LHCN-M2 (cell line): ENCODE measurements at places on chromosomes 2 and 18.

- no peak for DNase-seq
Measured at GRCh38 chr2:158138255-158138654, 36.6 kb downstream of the UPP2 start.

GRCh38 chr2:11677136-11678055, 7.4 kb upstream of the NTSR2 start:
- DNase-seq = no peak

GRCh38 chr2:60552851-60553494, 481 bp downstream of the BCL11A start:
- no peak for DNase-seq

DNA sequence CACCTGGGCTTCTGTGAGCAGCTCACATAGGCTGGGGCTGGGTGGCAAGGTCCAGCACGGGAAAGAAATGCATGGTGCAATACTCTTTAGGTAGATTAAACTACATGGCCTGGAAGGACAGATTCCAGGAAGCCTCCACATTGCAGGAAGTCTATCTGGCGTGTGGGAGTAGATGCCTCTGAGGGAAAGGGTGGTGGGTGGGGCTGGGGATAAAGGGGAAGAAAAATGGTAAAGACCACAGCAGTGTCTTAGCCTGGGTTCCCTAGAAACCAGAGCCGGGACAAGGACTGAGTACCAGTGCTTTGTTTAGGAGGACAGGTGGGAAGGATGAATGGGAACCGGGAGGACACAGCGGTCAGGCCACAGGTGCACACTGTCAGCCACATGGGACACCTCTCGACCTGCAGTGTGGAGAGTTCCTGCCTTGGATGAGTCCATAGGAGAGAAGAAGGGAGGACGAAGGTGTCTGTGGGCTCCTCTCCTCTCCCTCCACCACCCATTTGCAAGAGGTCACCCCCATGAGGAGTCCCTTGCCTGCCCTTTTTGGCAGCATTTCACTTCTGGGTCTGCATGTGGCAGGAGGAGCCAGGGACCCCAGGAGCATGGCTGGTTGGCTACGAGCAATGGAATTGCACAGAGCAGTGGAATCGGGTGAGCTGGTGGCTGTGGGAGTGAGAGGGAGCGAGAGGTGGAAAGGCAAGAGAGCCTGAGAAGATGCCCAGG, 91.5 kb upstream of the HS6ST1 start:
- no peak for DNase-seq

DNA sequence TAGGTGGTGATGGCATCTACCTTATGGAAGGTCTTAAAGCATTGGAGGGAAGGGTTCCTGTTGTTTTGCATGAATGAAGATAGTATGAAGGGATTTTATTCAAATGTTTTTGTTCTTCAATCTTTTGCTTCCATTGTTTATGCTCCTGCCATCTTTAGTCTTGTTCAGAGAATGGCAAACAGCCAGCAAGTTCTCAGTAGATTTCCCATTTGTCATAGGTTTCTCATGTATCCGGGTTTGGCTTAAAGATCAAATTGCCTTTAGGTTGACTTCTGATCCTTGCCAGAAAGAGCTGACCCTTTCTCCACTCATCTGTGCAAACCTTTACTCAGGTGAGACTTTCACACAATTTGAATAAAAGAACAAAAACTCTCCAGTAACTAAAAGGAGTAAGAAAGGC, 44.2 kb upstream of the STAT4 start:
- no peak for DNase-seq

GRCh38 chr2:181123798-181124231, 143.4 kb downstream of the UBE2E3 start:
- no peak for DNase-seq

- DNase-seq = no peak
Measured at GRCh38 chr2:181588546-181588945, 68.4 kb downstream of the CERKL start.

- DNase-seq = peak; percentile 62
Measured at GRCh38 chr2:12304564-12305171, 412.1 kb upstream of the TRIB2 start.

DNA sequence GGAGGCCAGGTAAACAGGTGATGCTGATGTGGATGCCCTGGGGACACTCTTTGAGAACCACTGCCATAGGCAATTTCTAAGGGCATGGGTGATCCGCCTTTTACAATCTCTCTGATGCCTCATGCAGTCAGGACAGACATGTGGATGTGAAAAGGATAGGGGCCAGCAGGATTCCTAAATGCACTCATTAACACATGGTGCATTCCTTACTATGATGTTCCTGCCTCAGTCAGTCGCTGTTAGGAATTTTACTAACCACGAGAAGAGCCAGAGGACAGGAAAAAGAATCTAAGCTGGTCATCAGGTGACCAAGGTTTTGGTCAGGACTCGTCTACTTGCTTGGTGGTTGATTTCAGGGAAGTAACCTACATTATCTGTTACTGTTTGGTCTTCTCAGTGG, 191.0 kb downstream of the ARL4C start:
- DNase-seq = peak; percentile 47

- DNase-seq = no peak
Measured at GRCh38 chr2:158125756-158126498, 24.3 kb downstream of the UPP2 start.

DNA sequence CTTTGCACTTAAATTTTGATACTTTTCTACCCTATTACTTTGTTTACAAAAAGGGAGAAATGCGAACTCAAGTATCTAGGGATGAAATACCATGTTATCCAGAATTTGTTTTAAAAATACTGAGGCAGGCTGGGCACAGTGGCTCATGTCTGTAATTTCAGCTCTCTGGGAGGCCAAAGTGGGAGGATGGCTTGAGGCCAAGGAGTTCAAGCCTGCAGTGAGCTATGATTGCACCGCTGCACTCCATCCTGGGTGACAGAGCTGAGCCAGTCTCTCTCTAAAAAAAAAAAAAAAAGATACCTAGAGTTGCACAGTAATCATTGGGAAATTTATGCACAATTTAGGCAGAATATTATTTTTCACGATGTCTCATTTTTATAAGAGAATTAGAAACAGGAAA, 12.4 kb upstream of the VAPA start:
- no peak for DNase-seq

DNA sequence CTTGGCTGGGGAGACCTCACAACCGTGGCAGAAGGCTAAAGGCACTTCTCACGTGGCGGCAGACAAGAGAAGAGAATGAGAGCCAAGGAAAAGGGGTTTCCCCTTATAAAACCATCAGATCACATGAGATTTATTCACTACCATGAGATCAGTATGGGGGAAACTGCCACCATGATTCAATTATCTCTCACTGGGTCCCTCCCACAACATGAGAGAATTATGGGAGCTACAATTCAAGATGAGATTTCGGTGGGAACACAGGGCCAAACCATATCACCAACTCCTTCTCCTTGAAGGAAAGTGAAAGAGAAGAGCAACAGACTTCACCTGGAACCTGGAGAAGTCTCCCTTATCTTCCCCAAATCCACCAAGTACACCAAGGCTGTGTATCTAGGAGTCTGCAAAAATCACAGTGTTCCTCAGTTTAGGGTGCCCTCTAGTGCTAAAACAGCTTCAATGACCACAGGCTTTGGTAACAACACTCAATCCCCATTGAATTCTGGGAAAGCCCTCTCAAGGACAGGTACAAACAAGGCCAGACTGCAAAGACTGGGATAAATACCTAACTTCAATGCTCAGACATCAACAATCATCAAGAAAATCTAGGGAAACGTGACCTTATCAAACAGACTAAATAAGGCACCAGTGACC, 148.8 kb upstream of the SRD5A2 start:
- DNase-seq = peak; percentile 26

DNA sequence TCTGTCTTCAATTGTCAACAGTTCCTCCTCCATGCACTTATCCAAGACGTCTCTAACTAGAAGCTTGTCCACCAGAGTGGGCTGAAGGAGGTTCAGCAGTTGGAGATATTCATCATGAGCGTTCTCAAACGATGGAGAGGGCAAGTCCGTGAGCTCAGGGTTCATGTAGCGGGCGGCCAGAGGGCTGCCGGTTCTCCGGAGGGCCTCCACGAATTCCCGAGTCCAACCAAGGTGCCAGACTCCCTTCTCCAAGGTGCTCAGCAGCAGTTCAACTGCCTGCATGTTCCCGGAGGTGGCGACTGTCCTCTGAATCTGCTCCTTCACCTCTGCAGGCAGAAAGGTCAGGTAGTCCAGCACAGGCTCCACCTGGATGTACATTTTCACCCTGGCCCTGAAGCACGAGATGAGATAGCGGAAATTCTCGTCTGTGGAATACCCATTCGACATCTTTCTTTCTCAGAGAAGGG, 590 bp downstream of the IFIH1 start:
- peak; percentile 27 for DNase-seq

DNA sequence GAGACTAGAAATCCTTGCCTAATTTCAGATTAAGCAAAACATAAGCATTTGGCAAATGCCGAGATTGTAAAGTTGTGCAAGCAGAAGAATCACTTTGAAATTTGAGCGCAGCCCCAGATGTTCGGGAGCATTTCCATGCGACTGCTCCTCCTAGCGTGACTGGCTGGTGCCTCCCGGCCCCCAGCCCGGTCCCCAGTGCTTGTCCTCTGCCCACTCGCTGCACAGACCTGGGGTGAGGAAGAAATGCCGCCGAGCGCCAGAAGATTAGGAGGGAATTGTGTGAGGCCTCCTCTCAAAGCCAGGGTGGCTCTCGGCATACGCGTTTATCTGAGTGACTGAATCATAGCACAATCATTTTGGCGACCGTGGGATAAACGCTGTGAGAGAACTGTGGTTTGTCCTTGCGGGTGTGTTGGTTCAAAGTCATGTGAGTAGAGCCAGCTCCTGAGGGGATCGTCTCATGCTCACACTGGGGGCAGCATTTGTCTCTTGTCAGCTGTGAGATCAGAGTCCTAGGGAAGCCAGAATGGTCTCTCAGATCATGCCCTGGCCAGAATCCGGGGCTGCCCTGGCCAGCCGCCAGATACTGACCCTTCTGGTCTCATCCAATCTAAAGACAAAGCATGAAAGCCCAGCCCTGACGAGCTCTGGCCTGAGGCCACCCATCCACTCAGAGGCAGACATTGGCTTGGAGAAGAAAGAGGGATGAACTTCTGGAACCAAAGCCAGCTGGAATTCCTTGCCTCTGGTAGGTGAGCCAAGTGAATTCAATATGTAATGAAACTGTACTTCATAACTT, 189.3 kb downstream of the SH3RF3 start:
- peak; percentile 90 for DNase-seq

DNA sequence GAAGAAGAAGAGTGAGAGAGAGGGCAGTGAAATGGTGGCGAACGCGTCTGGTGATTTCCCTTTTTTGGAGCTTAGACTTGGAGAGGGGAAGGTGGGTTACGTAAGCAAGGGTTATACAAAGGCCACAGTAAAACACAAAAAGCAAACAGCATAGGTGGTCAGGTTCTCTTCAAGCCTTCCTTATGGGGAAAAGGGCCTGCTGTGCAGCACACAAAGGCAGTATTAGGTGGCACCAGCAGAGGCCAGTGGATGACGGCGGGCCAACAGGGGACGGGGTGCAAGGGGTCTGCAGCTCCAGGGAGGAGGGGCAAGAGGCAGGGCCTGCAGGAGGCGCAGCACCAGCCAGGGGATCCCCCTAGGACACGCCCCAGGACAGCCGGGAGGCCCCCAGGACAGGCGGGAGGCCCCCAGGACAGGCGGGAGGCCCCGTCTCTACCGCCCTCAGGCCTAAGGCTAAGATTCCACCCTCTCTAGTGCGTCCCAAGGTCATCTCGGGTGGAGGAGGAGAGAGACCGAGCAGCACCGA, 32.6 kb upstream of the NPC1 start:
- no peak for DNase-seq

DNA sequence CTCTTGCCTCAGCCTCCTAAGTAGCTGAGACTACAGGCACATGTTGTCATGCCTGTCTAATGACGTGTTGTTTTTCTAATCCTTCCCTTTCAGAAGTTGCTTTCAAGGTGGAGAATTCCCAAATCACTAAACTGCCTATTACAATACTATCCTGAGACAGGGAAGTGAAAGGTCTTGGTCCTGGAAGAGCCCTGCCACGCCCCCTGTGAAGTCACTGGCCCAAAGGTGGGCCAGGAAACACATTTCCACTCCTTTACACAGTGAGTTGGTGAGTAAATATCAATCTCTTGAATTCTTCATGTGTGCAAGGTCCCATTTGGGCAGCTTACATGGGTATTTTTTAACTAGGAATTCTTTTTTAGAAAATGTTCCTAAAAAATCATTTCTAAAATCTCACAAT, 150.1 kb downstream of the THADA start:
- no peak for DNase-seq

DNA sequence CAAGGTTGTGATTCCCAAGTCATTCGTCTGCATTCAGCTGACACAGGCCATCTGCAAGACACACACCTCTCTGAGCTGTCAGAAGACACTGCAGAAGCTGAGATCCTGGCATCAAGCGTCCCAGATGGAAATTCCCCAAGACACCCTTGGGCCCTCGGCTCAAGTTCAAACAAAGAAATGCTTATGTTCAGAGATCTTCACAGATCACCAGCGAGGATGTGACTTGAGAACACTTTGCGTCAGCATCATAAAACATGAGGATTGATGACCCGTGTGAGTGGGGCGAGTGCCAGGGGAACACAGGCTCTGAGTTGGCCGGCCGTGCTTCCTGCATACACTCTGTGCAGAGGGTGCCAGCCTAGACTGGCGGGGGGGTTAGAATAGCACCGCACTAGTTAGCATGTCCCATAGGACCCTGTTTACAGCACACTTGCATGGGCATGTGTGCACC, 36.8 kb downstream of the KCNIP3 start:
- DNase-seq = peak; percentile 78

DNA sequence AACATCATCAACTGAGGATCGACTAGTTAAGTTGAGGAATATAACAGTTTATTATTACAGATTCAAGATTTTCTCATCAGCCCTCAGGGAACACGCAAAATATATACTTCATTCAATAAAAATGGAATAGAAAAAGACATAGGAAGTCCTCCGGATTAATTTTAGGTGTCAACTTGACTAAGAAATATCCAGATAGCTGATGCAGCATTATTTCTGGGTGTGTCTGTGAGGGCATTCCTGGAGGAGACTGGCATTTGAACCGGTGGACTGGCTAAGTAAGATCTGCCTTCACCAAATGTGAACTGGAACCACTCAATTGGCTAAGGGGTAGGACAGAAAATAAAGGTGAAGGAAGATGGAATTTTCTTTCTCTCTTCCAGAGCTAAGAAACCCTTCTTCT, 845.3 kb downstream of the SOCS6 start:
- no peak for DNase-seq

DNA sequence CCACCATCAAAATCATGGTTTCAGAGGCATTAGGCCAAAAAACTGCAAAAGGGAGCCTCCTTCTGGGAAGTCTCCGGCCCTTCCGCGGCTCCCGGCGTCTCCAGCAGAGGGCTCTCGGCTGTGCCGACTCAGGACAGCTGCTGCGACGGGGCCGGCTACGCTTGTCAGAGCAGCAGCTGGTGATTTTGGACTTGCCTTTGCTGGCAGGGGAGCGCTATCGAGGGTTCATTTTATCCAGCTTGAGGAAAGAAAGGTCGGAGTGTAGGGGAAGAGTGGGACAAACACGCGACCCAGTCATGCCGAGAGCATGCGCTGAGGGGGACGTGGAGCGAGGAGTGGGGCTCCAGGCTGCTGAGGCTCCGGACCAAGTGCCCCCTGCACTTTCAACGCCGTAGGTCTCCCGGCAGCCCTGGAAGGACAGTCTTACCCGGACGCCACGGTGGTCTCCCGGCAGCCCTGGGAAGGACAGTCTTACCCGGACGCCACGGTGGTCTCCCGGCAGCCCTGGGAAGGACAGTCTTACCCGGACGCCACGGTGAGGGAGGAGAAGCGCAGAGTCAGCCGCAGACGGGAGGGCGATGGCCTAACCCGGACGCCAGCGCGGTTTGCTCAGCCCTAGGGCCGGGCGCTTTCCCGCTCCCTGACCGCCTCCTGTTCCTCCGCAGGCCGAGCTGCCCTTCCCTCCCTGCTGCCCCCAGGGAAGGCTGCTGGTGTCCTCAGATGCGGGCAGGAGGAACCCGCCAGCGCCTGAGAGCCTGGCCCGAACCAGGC, 21.7 kb downstream of the DDX18 start:
- DNase-seq = peak; percentile 79
